ENCODE measurements at places on chromosomes 5 and 9. TPM values are rescaled to one million over a fixed set of nuclear protein-coding genes. Genes with fewer than 3 reads are reported as not detected.

DNA sequence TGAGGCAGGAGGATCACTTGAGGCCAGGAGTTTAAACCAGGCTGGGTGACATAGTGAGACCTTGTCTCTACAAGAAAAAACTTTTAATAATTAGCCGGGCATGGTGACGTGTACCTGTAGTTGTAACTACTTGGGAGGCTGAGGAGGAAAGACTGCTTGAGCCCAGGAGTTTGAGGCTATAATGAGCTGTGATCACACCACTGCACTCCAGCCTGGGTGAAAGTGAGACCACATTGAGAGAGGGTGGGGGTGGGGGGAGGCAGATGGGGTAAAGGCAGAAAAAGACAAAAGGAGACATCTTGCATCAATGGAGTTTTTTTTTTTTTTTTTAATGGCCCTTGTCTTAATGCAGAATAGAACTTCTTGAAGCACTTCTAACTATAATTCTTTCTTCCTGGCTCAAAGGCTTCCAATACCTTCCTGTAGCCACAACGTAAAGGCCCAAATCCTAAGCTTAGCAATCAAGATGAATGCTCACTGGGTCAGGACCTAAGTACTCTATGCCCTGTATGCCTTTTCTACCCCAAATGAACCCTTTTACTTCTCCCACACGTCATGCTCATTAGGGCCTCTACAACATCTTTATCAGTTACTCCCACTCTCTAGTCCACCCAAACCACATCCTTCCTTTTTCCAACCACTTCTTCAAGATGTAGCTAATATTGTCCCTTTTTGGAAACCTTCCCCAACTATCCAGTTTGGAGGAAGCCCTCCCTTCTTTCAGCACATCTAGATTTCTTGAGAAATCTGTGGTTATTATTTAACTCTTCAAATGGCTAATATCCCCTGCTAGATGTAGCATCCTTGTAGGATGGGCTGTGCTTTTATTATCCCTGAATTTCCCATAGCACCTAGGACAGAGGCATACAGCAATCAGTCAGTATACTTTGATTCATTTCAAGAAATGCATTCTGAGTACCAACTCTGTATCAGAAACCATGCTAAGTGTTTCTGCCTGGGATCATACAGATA is 40.8 kb downstream of the CSF2 start:
- no peak overlapping the region for H3K27ac ChIP-seq
- H3K27me3 ChIP-seq, result no peaks in the 10 kb centered on the region
- H3K4me1 ChIP-seq, result no peaks in the 10 kb centered on the region
- DNase-seq, result no peak
- H3K36me3 ChIP-seq, result no peaks in the 10 kb centered on the region

DNA sequence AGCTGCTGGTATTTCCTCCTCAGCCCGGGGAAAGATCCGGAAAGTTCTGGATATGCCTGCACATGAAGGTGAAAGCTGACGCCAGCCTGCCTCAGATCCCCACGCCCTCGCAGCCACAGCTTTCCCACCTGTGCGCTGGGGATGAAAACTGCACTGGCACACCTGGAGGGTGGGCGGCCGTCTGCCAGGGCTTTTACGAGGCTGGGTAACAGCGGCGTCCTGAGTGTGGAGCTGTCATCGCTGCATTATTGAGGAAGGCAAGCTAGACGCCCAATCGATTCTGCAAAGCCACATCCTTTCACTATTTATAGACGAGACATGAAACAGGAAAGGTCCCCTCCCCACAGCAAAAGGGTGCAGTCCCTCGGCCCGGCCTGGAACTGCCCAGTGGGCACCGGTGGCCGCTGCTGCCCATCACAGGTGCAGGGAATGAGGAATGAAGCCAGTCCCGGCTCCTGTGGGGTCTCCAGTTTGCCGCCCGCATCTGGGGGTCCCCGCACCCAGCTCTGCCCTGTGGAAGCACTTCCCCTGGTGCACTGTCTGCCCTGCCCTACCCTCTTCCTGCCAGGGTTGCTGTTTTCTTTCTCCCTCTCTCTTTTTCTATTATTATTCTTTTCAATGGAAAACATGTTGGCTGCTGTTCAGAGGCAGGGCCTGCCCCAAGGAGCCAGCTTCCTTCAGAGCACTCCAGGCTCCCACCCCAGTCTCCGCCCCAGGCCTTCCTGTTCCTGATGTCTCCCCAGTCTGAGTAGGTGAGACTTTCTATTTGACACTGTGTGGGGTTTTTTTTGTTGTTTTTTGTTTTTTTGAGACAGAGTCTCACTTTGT is 7.0 kb downstream of the NOTCH1 start:
- no peak overlapping the region for H3K4me3 ChIP-seq
- peaks cover 26% of the 10 kb centered on the region for H3K36me3 ChIP-seq
- no peaks in the 10 kb centered on the region for H3K27me3 ChIP-seq

- DNase-seq, result no peak
- peaks cover 5% of the 10 kb centered on the region for H3K4me1 ChIP-seq
- H3K27ac ChIP-seq, result no peak overlapping the region
- no peaks in the 10 kb centered on the region for H3K27me3 ChIP-seq
- no peak overlapping the region for H3K4me3 ChIP-seq
Observed at GRCh38 chr5:56301069-56301468, 67.9 kb upstream of the ANKRD55 start.

DNA sequence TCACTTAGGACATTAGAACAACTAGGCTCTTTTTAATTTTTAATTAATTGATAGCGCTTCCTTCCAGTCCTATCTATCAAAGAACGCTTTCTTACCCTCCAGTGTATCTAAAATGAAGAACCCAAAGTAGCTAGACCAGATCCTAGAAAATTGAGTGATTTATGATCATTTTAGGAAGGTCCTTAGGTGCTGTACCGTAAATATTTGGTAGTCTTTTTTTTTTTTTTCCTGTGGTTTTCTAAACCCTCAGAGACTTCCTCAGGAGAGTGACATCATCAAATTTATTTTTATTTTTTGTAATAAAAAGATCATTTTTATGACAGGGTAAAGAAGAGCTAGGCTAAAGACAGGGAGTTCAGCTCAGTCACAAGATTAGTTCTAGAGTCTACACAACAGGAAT is 197.4 kb downstream of the WDR70 start:
- no peak overlapping the region for H3K4me3 ChIP-seq
- H3K36me3 ChIP-seq, result no peaks in the 10 kb centered on the region
- no peaks in the 10 kb centered on the region for H3K4me1 ChIP-seq
- no peak overlapping the region for H3K27ac ChIP-seq
- no peak for DNase-seq

DNA sequence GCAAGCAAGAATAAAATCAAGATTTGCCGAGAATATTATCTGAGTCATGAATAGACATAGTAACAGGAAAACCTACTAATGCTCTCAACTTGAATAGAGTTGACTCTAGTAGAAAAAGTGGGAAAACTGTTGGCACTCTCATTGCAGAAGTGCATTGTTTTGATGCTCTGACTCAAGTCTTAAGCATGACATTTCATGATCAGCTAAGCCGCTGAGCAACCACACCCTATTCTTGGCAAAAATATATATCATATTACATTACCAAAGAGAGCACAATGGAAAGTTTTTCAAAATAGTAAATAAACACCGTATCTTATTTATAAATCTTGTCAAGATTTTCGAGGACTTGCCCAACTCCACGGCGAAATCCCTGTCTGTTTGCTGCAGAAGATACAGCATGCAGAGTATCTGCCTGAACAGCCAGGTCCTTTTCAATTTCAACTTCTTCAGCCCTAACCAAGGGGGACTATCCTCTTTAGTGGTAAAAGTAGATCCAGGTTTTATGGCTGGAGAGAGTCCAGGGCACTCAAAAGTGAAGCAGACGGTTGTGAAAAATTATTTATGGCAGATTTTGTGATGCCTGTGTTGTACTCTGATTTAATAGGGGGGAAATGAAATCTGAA is 13.9 kb upstream of the ADAMTSL1 start:
- H3K27me3 ChIP-seq, result no peaks in the 10 kb centered on the region
- H3K4me1 ChIP-seq, result no peaks in the 10 kb centered on the region
- H3K27ac ChIP-seq, result no peak overlapping the region

GRCh38 chr5:116614603-116614920 is 39.9 kb upstream of the SEMA6A start:
- H3K36me3 ChIP-seq, result no peaks in the 10 kb centered on the region
- no peaks in the 10 kb centered on the region for H3K27me3 ChIP-seq
- DNase-seq, result no peak
- no peak overlapping the region for H3K4me3 ChIP-seq

DNA sequence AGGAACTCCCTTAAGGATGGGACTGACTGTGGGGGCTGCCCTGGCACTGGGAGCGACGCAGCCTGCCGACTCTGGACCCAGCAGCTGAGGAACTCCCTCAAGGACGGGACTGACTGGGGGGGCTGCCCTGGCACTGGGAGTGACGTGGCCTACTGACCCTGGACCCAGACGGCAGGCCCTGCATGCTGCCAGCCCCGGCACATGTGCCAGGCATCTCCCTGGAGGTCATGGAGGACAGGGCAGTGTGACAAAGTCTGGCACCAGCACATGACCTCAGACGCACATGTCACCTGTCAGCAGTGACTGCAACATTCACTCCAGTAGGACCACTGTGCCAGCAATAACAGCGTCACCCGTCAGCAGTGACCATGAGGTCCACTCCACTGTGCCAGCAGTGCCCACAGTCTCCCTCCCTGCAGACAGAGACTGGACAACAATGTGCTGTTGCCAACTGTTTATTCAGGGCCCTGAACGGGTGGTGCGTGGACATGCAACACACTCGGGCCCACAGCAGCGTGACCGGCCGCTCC is 4.5 kb downstream of the FBXW5 start:
- no peak overlapping the region for H3K27ac ChIP-seq
- no peak for DNase-seq
- H3K4me1 ChIP-seq, result peaks cover 4% of the 10 kb centered on the region
- H3K36me3 ChIP-seq, result peaks cover 48% of the 10 kb centered on the region
- H3K4me3 ChIP-seq, result no peak overlapping the region
- H3K27me3 ChIP-seq, result no peaks in the 10 kb centered on the region

- H3K27ac ChIP-seq, result no peak overlapping the region
- no peak overlapping the region for H3K4me3 ChIP-seq
- peak; percentile 53 for DNase-seq
- H3K4me1 ChIP-seq, result peaks cover 13% of the 10 kb centered on the region
- H3K36me3 ChIP-seq, result no peaks in the 10 kb centered on the region
Observed at GRCh38 chr9:126373241-126373640, 46.6 kb downstream of the MVB12B start.

GRCh38 chr5:31847354-31847753 is 208.4 kb downstream of the PDZD2 start:
- DNase-seq, result no peak
- H3K4me1 ChIP-seq, result no peaks in the 10 kb centered on the region
- no peak overlapping the region for H3K27ac ChIP-seq
- H3K27me3 ChIP-seq, result peaks cover 19% of the 10 kb centered on the region
- no peaks in the 10 kb centered on the region for H3K36me3 ChIP-seq

DNA sequence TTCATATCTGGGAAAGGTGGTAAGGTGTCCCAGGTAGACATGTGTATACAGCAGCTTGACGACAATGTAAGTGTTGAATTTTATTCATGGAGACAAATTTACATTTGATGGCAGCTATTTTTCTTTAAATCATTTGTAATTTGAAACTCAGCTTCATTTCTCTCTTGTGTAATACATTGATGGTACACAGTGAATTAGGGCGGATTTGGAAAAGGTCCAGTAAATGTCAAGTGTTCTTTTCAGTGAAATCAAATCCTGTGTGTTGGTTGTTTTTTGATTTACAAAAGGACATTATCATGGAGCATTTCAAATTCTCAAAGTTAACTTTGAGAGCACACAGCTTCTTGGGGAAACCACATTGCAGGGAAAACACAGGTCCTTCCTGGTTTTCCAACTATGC is 30.0 kb upstream of the PCSK1 start:
- peaks cover 6% of the 10 kb centered on the region for H3K27me3 ChIP-seq
- H3K27ac ChIP-seq, result no peak overlapping the region
- no peaks in the 10 kb centered on the region for H3K4me1 ChIP-seq
- DNase-seq, result no peak
- H3K36me3 ChIP-seq, result no peaks in the 10 kb centered on the region

GRCh38 chr9:114616684-114617520 is 5.8 kb downstream of the TMEM268 start:
- no peak for DNase-seq
- peaks cover 17% of the 10 kb centered on the region for H3K4me1 ChIP-seq
- H3K36me3 ChIP-seq, result peaks cover 3% of the 10 kb centered on the region

GRCh38 chr5:170491479-170491878 is 12.3 kb upstream of the KCNIP1 start:
- H3K4me1 ChIP-seq, result no peaks in the 10 kb centered on the region
- H3K27ac ChIP-seq, result no peak overlapping the region
- no peaks in the 10 kb centered on the region for H3K36me3 ChIP-seq
- no peak overlapping the region for H3K4me3 ChIP-seq

- H3K36me3 ChIP-seq, result no peaks in the 10 kb centered on the region
- DNase-seq, result peak; percentile 33
- no peaks in the 10 kb centered on the region for H3K27me3 ChIP-seq
- H3K4me3 ChIP-seq, result no peak overlapping the region
- peaks cover 2% of the 10 kb centered on the region for H3K4me1 ChIP-seq
Observed at GRCh38 chr9:116055536-116055935, 98.1 kb upstream of the PAPPA start.

- no peak for DNase-seq
- no peaks in the 10 kb centered on the region for H3K27me3 ChIP-seq
- no peaks in the 10 kb centered on the region for H3K36me3 ChIP-seq
- H3K27ac ChIP-seq, result no peak overlapping the region
- H3K4me1 ChIP-seq, result no peaks in the 10 kb centered on the region
- no peak overlapping the region for H3K4me3 ChIP-seq
Observed at GRCh38 chr5:29697785-29698414, 1495.6 kb upstream of the CDH6 start.

- H3K36me3 ChIP-seq, result peaks cover 29% of the 10 kb centered on the region
- no peak overlapping the region for H3K27ac ChIP-seq
- H3K4me3 ChIP-seq, result no peak overlapping the region
- H3K27me3 ChIP-seq, result no peaks in the 10 kb centered on the region
- no peak for DNase-seq
Observed at GRCh38 chr9:114017741-114018715, 60.1 kb downstream of the AMBP start.

- peaks cover 2% of the 10 kb centered on the region for H3K36me3 ChIP-seq
- H3K4me3 ChIP-seq, result peak overlapping the region; percentile 49
- no peaks in the 10 kb centered on the region for H3K27me3 ChIP-seq
- no peak for DNase-seq
- peaks cover 2% of the 10 kb centered on the region for H3K4me1 ChIP-seq
- peak overlapping the region; percentile 47 for H3K27ac ChIP-seq
Observed at GRCh38 chr5:178627259-178627598, 379 bp upstream of the CLK4 start.

DNA sequence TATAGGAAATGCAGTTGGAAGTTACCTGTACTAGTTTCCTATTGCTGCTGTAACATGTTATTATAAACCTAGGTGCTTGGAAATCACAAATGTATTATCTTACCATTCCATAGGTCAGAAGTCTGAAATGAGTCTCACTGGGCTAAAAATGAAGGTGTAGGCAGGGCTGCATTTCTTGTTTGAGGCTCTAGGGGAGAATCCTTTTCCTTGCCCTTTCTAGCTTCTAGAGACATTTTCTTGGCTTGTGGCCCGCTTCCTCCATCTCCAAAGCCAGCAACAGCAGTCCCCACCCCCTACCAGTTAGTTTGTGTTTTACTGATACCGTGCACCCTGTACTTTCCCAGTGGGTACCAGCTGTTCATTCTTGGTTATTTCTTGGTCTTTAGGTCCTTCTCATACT is 153.3 kb downstream of the SLF1 start:
- H3K27ac ChIP-seq, result no peak overlapping the region
- H3K27me3 ChIP-seq, result no peaks in the 10 kb centered on the region
- no peak for DNase-seq

PRRC1 gene
- total RNA-seq, result 46.8 TPM

LECT2 gene
- total RNA-seq, result not detected

CD14 gene
- 0.18 TPM for total RNA-seq

NEURL1B gene
- total RNA-seq, result 1.8 TPM

OLFML2A gene
- 1.4 TPM for total RNA-seq
